ENCODE measurements at places on chromosomes 2 and 18.
A peak's percentile ranks its signal among the peaks of the same experiment; 100 is the strongest.

DNA sequence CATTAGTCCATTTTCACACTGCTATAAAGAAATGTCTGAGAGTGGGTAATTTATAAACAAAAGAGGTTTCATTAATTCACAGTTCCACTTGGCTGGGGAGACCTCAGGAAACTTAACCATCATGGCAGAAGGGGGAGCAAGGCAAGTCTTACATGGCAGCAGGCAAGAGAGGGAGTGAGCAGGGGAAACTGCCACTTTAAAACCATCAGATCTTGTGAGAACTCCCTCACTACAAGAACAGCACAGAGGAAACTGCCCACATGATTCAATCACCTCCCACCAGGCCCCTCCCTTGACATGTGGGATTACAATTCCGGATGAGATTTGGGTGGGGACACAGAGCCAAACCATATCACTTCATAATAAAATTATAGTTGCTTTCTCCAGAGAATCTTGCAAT lies 365.5 kb upstream of the ID2 start:
- no peak for DNase-seq

- no peak for DNase-seq
Measured at GRCh38 chr2:39304200-39304599, 60.4 kb upstream of the CDKL4 start.

DNA sequence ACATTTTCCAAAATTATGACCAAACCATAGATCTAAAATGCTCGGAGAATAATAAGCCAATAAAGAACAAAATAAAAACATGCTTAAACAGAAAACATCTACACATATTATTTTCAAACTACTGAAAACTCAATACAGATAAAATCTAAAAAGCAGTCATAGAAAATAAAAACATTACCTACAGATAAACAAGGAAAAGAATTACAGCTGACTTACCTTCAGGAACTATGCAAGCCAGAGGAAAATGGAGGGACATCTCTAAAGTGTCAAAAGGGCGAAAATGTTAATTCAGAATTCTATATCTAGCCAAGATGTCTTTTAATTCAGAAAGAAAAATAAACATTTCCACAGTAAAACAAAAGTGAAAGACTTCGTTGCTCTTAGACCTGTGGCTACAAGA lies 112.9 kb upstream of the GYPC start:
- no peak for DNase-seq

GRCh38 chr18:52537261-52537660 lies 197.3 kb downstream of the DCC start:
- no peak for DNase-seq

GRCh38 chr2:238985931-238986446 lies 138.1 kb downstream of the TWIST2 start:
- DNase-seq: peak; percentile 67

DNA sequence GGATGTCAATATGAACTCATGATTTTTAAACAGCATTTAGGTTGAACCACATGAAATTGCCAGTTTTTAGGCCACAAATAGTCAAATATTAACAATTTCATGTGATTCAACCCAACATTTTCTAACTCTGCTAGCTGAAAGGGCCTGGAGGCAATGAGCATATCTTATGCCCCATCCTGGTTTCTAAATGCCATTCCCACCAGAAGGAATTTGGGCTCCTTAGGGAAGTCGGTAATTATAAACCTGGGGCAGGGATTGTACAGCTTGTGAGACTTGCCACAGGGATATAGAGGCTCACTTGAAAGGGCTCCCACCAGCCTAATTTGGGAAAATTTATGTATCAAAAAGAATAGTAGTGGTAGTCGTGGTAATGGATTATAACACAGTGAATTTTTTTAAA lies 178.4 kb upstream of the ALPP start:
- DNase-seq: no peak

- no peak for DNase-seq
Measured at GRCh38 chr18:52069201-52069600, 270.8 kb upstream of the DCC start.

DNA sequence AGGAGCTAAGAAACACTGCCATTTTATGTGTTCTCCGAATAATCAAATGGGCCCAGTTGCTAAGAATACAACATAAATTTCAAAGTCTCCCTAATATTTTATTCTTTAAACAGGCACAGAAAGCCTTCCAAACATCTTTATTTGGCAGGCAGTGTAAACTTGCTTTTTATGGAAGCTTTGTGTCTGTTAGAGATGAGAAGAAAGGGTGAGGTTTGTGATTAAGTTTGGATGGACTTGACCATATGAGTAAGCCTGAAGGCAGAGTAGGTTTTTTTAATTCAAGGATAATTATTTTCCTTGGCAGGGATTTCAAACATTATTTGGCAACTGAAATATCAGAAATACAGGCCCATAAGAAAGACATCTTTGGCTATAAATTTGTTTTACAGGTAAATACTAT lies 62.9 kb downstream of the COX7A2L start:
- no peak for DNase-seq

DNA sequence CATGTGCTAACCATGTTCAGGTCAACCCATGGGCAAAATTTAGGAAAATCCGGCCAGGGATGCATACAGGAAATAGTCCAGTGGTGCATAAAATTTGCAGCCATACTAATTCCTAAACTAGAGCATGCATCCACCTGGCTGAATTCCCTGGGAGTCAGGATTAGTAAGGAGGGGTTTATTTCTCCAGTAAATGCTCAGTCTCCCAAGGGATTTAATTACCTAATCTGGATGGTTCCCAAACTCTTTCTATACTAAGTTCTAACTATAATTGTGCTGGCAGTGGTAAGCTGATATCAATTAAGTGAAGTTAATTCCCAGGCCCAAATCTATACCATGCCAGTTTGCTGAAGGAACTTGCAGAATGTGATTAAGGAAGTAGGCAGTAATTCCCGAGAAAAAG lies 26.2 kb upstream of the EVA1A start:
- DNase-seq: no peak

- DNase-seq: no peak
Measured at GRCh38 chr2:143679617-143680016, 550.4 kb downstream of the ARHGAP15 start.

All from H7 (cell line).